ENCODE measurements at places on chromosomes 3 and 15.

DNA sequence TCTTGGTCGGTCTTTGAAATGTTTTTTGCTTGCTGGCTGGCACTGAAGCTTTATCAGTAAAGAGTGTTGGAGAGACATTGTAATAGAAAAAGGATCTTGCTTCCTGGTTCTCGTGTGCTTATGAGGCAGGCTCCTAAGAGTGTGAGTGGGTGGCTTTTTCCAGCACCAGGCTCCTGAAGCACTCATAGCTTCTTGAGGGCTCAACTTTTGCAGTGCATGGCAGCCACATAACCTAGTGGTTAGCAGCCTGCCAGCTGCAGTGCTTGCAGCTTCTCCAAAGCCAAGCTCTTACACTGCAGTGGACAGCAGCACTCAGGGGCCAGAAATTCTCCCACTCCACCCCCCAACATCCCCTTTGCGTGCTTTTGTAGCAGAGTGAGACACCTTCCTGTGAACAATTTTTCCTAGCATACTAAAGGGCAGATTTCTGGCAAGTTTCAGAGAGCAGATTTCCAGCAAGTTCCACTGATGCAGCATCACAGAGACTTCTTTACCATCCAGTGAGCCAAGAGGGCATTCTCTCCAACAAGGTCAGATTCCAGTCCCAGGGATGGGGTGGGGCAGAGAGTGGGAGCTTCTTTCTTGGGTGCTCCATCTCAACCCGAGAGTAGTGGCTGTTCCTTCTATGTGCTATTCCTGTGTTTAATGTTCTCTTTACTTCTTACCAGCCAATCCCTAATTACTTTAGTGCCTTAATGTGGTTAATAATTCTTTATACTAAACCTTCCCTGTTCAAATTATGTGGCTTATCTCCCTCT lies 15.8 kb upstream of the ARHGEF26 start:
- DNase-seq = no peak

DNA sequence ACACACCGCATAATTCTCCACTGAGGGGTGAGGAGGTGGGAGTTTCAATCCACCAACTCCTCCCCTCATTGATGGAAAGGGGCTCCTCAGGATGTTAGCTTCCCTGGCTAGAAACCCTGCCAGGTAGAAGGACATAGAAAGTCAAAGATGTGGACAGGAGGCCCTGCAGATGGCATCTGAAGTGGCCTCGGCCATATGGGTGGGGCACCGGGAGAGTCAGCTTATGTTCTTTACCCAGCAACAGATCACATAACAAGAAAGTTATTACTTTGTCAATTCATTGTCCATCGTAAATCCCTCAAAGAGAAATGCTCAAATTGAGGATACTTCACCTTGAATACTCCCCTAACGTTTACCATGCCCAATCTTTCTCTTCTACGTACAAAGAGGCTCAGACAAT lies 97.3 kb upstream of the ARHGEF3 start:
- DNase-seq = no peak

- DNase-seq = no peak
These were observed 45.5 kb downstream of the HPS3 start for GRCh38 chr3:149174901-149175300.

DNA sequence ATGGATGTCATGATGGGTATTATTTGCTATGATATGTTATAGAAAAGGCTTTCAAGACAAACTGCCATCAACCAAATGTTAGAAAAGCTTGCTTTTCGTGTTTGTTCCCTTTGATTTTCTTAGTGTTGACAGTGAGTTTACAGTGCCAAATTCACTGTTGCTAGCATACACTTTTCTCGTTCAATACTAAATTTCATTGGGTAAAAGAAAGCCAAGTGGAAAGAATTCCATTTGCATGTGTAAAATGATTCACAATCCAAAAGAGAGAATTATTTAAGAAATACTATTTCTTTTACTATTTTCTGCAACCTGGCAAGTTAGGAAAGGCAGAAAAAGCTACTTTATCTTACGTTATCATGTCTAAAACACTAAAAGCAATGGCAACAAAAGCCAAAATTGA lies 301.4 kb downstream of the OTOL1 start:
- DNase-seq = no peak

DNA sequence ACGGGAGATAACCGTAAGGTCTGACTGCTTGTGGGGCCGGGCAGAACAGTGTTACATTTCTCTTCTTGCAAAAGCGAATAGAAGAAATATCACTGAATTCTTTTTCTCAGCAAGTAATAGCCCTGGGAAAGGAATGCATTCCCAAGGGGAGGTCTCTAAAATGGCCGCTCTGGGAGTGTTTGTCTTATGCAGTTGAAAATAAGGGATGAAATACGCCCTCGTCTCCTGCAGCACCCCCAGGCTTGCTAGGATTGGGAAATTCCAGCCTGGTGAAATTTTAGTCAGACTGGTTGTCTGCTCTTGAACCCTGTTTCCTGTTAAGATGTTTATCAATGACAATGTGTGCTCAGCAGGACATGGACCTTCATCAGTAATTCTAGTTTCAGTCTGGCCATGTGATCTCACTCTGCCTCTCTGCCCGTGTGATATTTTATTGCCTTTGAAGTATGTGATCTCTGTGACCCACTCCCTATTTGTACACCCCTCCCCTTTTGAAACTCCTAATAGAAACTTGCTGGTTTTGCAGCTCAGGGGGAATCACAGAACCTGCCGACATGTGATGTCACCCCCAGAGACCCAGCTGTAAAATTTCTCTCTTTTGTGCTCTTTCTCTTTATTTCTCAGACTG lies 715.6 kb downstream of the ROBO1 start:
- no peak for DNase-seq

DNA sequence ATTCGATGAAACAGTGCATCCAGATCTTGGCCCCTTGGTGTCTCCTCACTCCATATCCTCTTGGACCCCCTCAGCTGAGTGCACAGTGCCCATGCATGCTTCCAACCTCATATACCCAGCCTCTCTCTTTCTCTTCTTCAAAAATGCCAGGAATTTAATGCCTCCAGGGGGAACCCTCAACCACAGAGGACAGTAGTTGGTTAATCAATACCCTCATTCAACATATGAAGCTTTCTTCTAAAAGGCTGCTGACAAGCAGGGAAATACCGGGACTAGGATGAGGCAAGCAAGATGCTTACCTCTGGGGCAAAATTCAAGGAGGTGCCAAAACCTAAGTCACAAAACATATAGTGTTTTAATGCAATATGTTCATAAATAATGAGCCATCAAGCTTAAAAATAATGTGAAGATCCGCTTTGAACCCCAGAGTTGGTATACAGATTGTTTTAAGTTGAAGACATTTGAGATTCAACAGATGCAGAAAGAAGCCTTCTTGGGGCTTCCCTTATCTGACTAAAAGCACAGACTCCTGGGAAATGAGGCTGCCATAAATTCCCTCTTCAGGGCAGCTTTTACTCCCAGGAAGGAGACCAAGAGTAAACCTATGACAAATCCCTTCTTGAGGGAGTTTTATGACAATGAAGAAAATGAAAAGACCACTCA lies 48.2 kb upstream of the FHIT start:
- DNase-seq = no peak

- no peak for DNase-seq
These were observed 11.9 kb upstream of the PLA2G4D start for GRCh38 chr15:42106288-42106687.

DNA sequence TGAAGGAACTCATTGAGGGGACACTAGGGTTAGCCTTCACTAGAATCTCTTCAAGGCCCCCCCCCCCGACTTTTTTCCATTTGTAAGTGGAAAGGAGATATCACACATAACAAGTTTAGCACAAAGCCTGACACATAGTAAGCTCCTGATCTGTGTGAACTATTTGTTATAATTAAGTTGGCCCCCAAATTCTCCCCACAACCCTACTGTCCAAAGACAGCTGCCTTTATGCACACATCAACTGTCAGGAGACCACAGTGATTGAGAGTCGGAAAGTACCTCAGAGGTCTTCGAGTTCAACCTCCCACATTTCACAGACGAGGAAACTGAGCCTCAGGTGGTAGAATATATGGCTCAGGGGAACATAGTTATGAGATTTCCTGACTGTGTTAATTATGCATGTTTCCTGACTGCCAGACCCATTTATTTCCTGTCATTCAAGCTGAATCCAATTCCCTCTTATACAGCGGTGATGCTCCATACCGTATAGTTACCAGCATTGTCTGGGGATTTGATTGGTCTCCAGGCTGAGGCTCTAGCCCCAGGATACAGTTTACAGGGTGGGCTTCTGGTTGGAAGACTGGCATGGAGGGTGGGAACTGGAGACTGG lies 227.4 kb upstream of the CMC1 start:
- no peak for DNase-seq

- DNase-seq = no peak
These were observed 8.9 kb upstream of the SEMA6D start for GRCh38 chr15:47708161-47708980.

DNA sequence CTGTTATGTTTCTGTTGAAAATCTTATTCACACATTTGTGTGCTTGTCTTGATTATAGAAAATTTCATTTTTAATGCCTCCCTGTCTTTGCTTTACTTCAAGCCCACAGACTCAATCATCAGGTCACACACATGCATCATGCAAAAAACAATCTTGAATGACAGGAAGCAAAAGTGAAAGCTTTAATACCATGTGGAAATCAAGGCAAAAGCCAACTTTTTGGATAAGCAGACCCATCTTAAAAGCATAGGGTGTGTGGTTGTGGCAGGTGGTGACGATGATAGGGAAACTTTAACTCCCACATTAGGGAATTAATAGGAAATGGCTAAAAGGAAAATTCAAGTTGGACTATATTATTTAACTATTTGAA lies 155.9 kb upstream of the EOMES start:
- no peak for DNase-seq

Data from activated CD8-positive, alpha-beta memory T cell treated with anti-CD3 and anti-CD28 coated beads for 1 hour (primary cell).